Ammon's horn (tissue), 1 donor: ENCODE measurements at places on chromosomes 1 and 21.

DNA sequence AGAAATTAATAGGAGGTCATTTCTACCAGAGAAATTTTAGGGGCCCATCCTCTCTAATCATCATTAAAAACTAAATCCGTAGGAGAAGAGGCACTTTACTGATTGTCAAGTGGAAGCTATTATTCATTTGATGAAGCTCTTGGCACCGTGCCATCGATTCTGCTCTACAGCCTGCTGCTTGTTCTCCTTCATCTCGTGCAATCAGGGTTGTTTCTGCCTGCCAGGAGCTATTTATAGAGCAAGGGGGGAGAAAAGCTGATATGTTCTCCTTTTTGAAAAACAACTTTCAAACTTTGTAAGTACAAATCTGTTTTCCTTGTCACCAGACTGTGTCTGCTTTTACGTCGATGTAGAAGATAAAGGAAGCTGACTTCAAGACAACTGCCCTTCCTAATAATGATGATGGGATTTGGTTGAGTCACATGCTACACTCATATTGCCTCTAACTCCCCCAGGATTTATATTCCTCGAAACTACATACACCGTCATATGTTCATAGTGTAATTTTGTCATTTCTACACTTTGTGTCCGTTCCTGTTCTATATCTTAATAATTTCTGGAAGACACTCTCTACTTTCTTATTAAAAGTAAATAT is 169.6 kb upstream of the LHX8 start:
- peak; percentile 63 for DNase-seq

DNA sequence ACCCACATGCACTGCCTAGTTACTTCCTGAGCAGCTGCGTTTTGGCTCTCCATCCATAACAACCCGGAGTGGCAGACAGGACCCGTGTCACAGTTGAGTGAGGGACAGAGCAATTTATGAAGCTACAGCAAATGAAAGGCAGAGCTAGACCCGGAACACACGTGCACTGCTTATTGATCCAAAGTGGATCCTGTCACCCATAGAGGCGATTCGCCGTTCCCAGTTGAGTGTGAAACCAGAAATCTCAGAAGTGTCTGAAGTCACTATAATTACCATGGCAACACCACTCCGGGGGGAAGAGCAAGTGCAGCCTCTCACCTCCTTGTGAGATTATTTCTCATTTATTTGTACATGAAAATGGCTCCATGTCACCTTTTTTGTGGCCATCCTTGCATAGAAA is 365.2 kb downstream of the DSCAM start:
- no peak for DNase-seq

- no peak for DNase-seq
Measured at GRCh38 chr21:33611006-33611744, 22.7 kb upstream of the DONSON start.

GRCh38 chr21:45359451-45360217 is 45.3 kb upstream of the COL18A1 start:
- no peak for DNase-seq

DNA sequence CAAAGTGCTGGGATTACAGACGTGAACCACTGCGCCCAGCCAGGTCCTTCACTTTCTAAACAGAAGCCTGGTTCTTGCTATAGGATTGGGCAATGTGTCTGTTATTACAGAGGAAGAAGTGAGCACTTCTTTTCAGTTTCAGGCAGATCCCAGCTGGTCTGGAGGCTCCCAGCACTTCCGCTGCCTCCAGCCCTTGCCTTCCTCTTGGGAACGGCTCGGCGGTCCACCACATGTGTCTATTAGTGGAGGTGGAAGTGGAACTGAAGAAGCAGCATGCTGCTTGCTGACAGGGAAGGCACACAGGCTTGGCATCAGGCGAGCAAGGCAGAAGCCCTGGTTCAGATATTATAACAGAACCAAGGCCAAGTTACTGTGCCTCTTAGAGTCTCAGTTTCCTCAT is 17.0 kb downstream of the MKNK1 start:
- peak; percentile 79 for DNase-seq

- DNase-seq: peak; percentile 92
Measured at GRCh38 chr1:42816585-42817439, at the start of the genes ERMAP and SVBP. TSS of gene ERMAP (plus strand) at chr1:42817122. CDS start at chr1:42830449, 13,327 bp downstream. TSS of gene SVBP (minus strand) at chr1:42817397. CDS start at chr1:42816544, 853 bp downstream.

GRCh38 chr1:17890056-17890814 is 135.1 kb downstream of the ACTL8 start:
- DNase-seq: no peak

GRCh38 chr1:164320790-164321731 is 237.9 kb upstream of the PBX1 start:
- peak; percentile 36 for DNase-seq

GRCh38 chr1:209567698-209568175 is 15.8 kb upstream of the CAMK1G start:
- no peak for DNase-seq

DNA sequence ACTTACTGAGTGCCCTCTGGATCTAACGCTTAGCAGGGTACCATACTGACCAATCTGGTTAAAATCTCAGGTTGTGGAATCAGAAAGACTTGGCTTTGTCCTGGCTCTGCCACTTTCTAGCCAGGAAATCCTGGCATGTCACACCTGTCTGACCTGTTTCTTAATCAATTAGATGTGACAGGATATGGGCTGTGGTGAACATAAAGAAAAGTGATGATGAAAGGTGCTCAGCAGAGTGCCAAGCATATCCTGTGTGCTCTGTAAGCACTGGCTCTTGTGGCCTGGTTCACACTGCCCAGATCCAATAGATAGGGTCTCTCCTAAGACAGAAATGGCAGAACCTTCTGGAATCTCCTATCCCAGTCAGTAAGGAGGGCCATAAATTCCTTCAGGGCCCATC is 53.9 kb downstream of the PHC2 start:
- no peak for DNase-seq

- DNase-seq: no peak
Measured at GRCh38 chr1:245155272-245156040, 671 bp downstream of the KIF26B start.

- no peak for DNase-seq
Measured at GRCh38 chr1:156624814-156625435, 5.7 kb downstream of the HAPLN2 start.

- peak; percentile 62 for DNase-seq
Measured at GRCh38 chr1:7478809-7479499, 292.1 kb upstream of the VAMP3 start.

DNA sequence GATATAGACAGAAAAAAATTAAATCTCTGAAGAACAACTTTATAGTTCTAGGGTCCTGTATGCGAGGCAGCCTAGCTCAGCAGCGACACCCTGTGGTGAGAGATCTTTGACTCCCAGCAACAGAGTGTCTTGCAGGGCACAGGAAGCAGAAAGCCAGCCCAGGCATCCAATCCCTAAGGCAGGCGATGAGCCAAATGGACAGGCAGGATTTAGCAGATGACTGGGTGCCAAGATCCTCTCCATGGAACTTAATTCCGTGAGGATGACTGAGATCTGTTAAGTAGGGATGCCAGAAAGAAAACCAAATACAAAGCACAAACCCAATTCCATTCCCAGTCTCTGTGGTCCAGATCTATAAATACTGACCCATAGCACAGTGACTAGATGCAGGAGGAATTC is 38.8 kb downstream of the HLCS start:
- peak; percentile 91 for DNase-seq

DNA sequence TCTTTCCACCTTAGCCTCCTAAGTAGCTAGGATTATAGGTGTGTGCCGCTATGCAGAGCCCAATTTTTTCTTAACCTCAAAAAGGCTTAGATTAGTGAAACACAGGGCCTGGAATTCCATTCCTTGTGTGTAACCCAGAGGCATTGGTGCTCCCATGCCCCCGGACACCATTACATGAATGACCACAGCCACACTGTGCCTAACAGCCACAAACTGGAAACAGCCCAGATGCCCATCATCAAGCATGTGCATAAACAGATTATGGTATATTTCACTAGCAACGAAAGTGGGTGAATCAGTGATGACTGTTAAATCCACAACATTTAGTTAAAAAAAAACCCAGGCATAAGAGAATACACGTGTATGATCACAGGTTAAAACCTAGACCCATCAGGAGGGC is 24.4 kb downstream of the ADAM30 start:
- no peak for DNase-seq

- DNase-seq: no peak
Measured at GRCh38 chr1:7827126-7827955, 25.5 kb downstream of the UTS2 start.
